ENCODE measurements at places on chromosomes 6 and 20.

- peak; percentile 35 for DNase-seq
Observed at GRCh38 chr20:62030834-62031434, 34.7 kb downstream of the TAF4 start.

GRCh38 chr20:48717680-48718223 lies 110.0 kb downstream of the PREX1 start:
- DNase-seq: no peak

GRCh38 chr6:140372064-140372463 lies 997.6 kb upstream of the CITED2 start:
- DNase-seq: no peak

DNA sequence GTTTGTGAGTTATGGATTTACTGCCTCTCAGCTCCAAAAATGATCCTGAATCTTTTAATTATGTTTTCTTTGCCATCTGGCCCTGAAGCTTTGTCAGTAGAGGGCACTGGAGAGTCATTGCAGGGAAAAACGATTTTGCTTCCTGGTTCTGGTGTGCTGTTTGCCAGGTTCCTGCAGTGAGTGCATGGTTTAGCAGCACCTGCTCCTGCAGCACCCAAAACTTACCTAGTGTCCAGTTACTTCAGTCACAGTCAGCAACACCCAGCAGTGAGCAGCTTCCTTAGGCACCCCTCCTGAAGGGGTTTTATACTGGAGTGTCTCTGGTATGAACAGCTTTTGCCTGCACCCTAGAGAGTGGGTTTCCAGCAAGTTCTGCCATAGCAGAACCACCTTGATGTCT lies 6.0 kb upstream of the TRIM26 start:
- DNase-seq: peak; percentile 66

DNA sequence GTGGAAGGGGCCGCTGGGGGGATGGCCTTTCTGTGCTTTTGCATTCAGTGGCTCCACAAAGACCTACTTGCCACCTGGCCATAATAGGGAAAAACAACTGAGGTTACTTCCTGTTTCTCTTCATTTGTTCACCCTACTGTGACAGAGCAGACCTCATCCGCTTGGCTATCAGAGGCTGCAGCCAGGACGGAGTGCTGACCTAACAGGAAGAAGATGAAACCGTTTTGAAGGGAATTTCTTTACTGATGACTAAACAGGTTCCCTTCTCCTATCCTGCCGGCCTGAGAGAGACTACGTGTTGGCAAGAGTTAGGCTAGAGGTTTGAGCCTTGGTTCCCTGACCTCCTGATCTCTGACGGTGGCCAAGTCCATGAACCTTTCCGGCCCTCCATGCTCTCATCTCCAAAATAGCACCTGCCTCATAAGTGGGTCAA lies 21.3 kb downstream of the PRR18 start:
- no peak for DNase-seq

DNA sequence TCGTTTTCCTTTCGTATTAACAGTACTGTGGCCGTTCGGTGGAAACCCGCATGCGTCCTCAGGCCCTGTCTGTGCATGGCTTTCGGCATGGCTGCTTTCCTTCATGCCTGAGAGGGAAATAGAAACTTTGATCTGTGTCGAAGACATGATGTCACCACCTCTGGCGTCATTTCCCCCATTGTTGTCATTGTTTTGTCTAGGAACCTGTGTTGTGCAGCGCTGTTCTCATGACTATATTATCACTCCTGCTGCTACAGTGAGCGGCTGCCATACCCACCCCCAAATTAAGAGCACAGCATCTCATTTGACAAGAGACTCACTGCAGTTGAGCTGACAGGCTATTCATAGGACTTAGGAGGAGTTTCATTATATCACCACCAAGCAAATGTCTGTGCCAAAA lies 172.3 kb downstream of the TMEM242 start:
- DNase-seq: no peak

GRCh38 chr6:91509711-91510110 lies 922.8 kb upstream of the MAP3K7 start:
- no peak for DNase-seq

GRCh38 chr6:99426451-99426757 lies 1.3 kb upstream of the PNISR start:
- DNase-seq: no peak

DNA sequence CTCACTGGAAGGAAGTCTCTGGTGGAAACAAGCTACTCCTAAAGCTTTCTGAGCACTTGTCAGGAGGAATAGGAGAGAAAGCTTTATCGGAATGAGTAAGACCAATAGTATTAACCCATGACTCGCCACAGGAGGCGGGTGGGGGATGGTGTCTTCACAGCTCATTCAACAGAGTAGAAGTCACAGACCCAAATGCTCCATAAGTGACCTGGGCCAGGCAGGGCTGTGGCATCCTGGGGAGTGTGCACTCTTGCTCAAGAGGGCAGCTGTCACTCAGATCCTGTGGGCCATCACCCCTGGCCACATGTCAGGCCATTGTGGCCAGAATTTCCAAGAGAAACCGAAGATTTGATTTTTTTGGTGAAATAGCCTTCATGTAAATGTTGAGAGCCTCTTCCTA lies 116.0 kb downstream of the SYCP2 start:
- DNase-seq: no peak

DNA sequence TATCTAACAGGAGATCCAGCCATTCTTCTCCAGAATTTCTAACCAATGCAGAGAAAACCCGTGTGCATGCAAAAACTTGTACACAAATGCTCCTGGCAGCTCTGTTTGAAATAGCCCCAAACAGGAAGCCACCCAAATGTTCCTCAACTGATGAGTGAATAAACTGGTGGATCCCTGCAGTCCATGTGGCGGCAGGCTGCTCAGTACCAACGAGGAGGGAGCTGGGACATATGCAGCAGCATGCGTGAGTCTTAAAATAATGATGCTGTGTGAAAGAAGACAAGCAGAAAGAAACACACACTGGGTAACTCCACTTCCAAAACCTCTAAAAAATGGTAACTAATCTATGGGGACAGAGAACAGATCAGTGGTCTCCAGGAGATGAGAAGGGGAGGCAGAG lies 542.1 kb upstream of the AGPAT4 start:
- no peak for DNase-seq

DNA sequence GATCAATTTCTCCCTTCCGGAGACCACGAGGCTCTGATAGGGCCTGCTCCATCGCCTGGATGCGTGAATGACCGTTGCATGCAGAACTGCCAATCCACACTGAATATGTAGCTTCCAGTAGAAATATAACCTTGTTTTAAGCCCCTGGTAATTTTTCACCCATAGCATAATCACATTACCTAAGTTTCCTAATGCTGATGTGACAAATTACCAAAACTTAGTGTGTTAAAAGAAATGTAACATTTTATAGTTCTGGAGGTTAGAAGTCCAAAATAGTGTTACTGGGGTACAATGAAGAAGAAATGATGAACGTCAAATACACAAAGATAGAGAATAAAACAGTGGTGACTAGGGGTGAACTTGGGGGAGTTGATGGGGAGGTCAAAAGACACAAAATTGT lies 22.0 kb upstream of the SIRPD start:
- DNase-seq: no peak

DNA sequence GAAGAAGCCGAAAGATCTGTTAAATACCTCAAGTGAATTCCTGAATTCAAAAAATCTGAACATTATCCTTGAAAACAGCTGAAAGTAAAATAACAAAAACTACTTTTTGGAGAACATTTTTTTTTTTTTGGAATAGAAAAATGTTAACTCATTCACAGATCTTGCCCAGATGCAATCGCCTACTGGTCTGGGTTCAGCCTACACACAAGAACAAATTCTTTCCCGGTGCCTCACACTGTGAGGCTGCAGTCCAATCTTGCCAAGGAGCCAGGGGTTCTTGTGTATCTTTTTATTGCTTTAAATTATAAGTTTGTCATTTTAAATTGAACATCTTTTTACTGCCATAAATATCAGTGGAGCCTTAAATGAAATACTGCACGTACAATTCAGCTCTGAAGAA lies 41.2 kb upstream of the TMEM200A start:
- no peak for DNase-seq

DNA sequence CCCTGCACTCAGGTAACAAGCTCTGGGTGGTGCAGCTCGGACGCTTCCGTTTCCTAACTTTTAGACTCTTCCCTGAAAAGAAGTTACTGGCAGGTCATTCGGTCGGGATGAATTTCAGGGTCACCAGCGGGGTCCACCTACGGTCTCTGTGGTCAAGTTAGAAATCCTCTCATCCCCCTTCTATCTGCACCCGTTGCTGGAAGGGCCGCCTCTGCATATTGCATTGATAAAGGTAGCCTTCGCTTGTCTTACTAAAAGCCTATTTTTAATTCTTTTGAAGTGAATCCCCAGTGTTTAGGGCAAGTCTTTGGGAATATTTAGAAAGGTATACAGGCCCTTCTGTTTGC lies 47.3 kb downstream of the LRRN4 start:
- DNase-seq: no peak

- no peak for DNase-seq
Observed at GRCh38 chr6:158795516-158795915, 23.7 kb downstream of the EZR start.

GRCh38 chr6:39226639-39227329 lies 2.5 kb downstream of the KCNK5 start:
- DNase-seq: no peak

- DNase-seq: no peak
Observed at GRCh38 chr6:165671222-165671768, 8.3 kb upstream of the PDE10A start.

- DNase-seq: no peak
Observed at GRCh38 chr6:102501615-102502014, 1108.1 kb downstream of the GRIK2 start.

DNA sequence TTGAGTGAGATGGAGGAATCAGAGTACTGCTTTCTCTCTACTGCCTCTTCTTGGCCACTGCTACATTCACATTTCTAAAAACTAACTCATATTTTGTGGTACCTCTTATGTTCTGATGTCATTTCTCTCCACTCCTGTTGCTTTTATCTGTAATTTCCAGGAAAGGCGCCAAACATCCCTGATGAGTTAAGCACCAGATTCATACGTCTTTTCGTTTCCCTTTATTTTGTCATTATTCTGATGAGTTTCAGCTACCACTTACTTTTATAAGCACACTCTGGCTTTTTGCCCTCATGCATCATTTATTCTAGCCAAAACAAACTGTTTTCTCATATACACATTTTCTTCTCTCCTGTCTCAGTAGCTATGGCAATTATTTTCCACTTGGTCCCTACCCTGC lies 680.0 kb downstream of the RNF144B start:
- DNase-seq: no peak

- no peak for DNase-seq
Observed at GRCh38 chr6:164415832-164416563, 893.4 kb downstream of the C6orf118 start.

DNA sequence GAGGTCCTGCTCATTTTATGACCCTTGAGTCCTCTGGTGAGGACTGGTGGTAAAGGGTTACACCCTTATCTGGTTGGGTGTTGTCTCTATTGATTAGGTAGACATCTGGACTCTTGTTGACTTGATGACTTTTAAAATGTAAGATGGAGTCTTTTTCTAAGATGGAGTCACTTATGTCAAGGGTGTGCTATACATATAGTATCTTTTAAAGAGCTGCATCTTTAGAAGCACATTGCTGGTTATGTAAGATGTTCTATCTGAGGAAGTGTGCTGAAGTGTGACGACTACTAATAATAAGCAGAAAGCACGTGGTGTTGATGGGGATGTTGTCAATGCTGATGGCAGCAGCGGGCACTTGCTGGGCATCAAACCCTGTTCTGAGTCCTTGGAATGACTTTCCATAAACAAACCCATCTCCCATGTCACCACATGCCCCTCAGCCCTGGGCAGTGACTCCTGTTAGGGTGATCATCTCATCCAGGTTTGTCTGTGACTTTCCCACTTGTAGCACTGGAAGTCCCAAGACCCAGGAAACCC lies 229.6 kb downstream of the EYA2 start:
- no peak for DNase-seq

GRCh38 chr20:23889775-23890187 lies 10.2 kb upstream of the CST5 start:
- peak; percentile 61 for DNase-seq

DNA sequence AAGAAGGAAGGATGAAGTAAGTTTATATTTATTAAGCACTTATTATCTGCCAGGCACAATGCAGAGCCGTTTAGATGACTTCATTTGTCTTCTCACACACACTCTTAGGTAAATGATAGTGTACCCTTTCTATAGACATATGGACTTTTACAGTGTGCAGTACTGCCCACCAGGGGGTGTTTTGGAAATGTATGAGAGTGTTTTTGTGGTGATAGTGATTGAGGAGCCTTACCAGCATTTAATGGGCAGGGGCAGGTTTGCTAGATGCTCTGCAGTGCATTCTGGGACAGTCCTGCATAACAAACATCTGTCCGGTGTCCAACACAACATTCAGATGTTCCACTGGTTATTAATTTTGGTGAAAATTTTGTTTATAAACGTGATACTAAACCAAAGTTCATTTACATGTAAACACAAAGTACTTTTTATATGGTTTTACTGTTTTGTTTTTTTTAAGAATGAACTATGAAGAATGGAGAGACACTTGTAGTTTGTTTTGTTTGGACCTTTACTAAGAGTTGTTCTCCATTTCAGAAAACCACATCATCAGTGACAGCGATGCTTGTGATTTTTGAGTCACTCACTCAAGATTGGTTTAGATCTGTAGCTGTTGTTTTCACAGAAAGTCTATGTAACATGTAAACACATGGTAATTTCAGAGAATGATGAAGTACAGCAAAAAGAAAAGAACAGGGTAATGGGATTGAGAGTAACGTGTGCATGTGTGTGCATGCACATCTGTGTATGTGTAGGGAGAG lies 19.9 kb downstream of the KCNS1 start:
- DNase-seq: no peak

GRCh38 chr20:2042400-2042799 lies 48.5 kb upstream of the PDYN start:
- no peak for DNase-seq

GRCh38 chr6:99711925-99712324 lies 105.3 kb downstream of the PRDM13 start:
- DNase-seq: no peak

DNA sequence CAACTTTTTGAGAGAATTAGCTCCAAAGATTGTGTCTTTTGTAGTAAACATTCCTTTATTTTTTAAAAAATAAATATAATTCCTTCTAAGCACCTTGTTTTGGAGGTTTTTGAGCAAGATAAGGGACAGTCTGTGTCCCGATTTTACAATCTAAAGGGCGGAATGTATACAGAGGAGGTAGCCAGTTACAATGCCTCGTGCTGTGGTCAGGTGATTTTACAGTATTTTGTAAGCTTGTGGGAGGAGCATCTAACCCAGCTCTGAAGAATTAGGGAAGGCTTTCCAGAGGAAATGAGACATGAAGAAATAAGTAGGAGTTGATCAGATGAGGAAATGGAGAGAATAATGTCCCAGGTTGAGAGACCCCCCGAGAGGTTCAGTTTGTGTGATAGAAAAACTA lies 1.3 kb downstream of the HINT3 start:
- DNase-seq: no peak

- no peak for DNase-seq
Observed at GRCh38 chr20:40442181-40442963, 246.7 kb downstream of the MAFB start.

DNA sequence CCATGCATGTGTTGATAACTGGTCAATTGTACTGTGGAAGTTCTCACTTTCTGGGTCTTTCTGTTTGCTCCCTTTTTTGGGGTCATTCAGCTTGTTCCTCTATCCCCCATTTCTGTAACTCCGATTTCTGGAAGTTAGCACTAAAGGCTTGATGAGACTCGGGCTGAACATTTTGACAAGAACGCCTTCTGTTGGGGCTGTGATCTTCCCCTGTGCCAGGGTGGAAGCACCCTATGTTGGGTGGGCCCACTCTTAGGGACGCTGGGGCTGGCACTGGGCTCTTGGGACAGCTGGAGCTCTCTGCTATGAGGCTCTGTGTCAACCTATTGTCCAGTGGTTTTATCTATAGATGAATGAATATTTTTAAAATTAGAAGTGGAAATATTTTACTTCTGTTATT lies 60.1 kb upstream of the FRMD1 start:
- DNase-seq: no peak

GRCh38 chr6:121356575-121356974 lies 22.3 kb upstream of the TBC1D32 start:
- DNase-seq: no peak

Measured in CD4-positive, alpha-beta memory T cell (primary cell).